ENCODE measurements at places on chromosomes 13 and 19.
A peak's percentile ranks its signal among the peaks of the same experiment; 100 is the strongest.

GRCh38 chr19:38693380-38694223 lies 46.2 kb downstream of the ACTN4 start:
- DNase-seq, result no peak

- DNase-seq, result no peak
Measured at GRCh38 chr13:21758441-21758840, 87.6 kb downstream of the FGF9 start.

- DNase-seq, result no peak
Measured at GRCh38 chr13:74202129-74202813, 68.1 kb upstream of the KLF12 start.

DNA sequence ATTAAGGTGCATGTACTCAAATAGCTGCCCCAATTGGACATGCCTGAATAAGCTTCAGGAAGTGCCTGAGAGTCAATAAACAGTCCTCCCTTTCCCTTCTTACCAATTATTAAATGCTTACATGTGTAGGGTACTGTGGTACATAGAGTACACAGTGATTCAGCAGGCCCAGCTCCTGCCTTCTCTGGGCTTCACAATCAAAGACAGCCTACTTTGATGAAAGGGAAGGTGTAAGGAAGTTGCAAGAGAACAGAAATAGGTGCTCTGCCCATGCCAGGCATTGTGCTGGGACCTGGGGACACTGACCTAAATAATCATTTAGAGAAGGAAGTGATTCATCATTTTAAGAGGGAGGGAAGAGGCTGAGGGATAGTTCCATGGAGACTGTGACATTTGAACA lies 17.2 kb downstream of the FRY start:
- DNase-seq, result no peak

GRCh38 chr19:6801485-6802086 lies 29.1 kb downstream of the VAV1 start:
- peak; percentile 81 for DNase-seq

DNA sequence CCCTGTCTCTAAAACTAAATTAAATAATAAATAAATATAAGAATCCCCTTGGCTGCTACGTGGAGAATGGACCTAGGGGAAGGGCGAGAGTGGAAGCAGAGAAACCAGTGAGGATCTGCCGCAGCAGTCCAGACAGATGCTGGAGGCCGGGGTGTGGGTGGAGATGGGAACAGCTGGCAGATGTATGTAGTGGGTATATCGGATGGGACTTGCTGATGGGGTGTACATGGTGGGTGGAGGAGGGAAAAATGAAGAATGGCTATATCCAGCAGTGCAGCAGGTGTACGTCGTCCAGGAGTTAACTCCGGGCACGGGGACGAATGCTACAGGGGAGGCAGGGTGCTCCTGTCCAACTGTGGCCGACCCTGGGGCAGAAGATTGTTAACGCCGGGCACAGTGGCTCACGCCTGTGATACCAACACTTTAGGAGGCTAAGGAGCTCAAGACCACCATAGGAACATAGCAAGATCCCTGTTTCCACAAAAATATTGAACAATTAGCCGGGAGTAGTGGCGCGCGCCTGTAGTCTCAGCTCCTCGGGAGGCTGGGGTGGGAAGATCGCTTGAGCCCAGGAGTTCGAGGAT lies 654 bp downstream of the CEP89 start:
- no peak for DNase-seq

- DNase-seq, result no peak
Measured at GRCh38 chr13:106675311-106675710, 107.4 kb upstream of the ARGLU1 start.

GRCh38 chr19:49677901-49678674 lies 1.0 kb downstream of the PRMT1 start:
- DNase-seq, result peak; percentile 73

- no peak for DNase-seq
Measured at GRCh38 chr19:16876904-16877361, 11.9 kb upstream of the F2RL3 start.

GRCh38 chr13:88456151-88456550 lies 785.0 kb downstream of the SLITRK5 start:
- DNase-seq, result no peak

DNA sequence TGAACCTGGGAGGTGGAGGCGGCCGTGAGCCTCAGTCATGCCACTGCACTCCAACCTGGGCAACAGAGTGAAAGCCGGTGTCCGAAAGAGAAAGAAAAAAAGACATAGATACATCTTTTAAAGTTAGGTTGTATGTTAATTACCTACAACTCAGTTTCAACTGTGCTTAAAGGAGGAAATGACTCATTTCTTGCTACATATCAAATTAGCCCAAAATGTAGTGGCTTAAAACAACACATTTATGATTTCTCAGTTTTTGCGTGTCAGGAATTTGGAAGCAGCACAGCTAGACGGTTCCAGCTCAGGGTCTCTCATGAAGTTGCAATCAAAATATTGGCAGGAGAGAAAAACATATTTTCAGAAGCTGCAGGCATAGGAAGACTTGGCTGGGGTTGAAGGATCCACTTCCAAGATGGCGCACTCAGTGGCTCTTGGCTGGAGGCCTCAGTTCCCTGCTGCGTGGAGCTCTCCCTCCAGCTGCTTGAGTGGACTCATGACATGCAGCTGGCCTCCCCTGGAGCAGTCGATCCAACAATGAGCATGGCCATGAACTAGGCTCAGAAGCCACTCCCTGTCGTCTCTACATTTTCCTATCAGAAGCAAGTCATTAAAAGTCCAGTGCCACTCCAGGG lies 7.1 kb downstream of the LDLR start:
- DNase-seq, result peak; percentile 31

GRCh38 chr19:44643605-44644401 lies at the start of gene PVR:
TSS of gene PVR (plus strand) at chr19:44643910. CDS start at chr19:44644097, 187 bp downstream.
- DNase-seq, result peak; percentile 52

DNA sequence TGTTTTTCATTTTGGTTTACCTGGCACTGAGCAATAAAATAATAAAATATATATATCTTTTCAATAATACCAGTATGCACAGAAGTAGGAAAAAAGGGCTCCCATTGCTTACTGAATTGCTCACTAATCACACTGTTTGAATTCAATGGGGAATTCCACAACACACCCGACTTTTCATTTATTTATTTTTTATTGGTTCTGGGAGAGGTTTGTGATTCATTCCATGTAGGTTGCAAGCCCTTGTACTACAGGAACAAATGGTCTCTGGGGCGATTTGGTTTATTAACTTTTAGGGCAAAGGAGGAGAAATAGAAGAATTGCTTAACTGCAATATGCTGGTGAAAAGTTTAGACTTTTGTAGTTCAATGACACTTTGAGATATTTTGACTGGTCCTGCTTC lies 207.4 kb downstream of the DCT start:
- DNase-seq, result no peak

DNA sequence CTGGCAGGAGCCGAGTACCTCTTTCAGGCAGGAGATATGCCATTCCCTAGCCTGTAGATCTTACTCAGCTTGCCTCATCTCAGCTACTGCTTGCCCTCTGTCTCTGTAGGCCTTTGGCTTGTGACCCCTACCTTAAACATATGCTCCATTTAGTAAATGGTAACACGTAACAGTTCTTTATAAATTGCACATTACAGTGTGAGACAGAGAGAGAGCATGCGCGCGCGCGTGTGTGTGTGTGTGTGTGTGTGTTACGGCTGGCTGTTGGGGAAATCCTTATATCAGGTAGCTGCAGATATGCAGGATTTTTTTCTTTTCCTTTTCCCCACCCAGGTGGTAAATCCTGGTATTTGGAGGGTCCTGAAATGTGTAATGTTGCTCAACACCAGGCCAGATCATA lies 4.2 kb downstream of the SPINT2 start:
- DNase-seq, result no peak

- DNase-seq, result peak; percentile 70
Measured at GRCh38 chr13:19586904-19587634, 25.7 kb upstream of the TPTE2 start.

GRCh38 chr13:32911506-32911905 lies 104.7 kb upstream of the KL start:
- DNase-seq, result peak; percentile 3

GRCh38 chr19:35777086-35777841 lies 1.9 kb downstream of the ARHGAP33 start:
- DNase-seq, result no peak

DNA sequence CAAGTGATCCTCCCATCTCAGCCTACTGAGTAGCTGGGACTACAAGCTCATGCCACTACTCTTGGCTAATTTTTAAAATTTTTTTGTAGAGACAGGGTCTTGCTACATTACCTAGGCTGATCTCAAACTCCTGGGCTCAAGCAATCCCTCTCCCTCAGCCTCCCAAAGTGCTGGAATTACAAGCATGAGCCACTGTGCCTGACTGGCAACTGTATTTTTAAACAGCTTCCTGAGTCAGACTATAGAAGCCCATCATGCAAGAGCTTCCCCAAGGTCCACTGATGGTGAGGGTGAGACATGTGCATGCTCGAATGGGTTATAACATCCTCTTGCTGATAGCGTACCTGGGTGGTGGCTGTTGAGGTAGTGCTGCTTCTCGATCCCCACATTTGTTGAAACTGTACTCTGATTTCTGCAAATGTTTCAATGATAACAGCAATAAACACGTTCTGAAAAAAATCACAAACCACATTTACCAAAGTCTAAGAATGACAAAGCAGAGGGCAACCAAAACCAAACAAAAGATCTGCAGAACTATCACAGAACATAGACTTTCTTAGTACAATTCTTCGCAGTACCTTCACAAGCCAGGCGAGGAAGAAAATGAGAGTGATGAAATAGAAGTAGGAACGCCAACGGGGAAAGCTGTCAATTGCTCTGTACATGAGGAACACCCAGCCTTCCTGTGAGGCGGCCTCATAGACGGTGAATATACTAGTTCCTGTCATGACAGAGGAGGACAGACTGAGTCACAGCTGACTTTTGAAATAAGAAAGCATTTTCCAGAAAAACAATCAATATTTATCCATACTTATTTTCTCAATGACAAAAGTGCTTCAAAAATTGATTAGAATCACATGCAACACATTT lies 124.4 kb downstream of the NALCN start:
- DNase-seq, result no peak

- no peak for DNase-seq
Measured at GRCh38 chr13:68715651-68716050, 1392.0 kb upstream of the ATXN8OS start.

DNA sequence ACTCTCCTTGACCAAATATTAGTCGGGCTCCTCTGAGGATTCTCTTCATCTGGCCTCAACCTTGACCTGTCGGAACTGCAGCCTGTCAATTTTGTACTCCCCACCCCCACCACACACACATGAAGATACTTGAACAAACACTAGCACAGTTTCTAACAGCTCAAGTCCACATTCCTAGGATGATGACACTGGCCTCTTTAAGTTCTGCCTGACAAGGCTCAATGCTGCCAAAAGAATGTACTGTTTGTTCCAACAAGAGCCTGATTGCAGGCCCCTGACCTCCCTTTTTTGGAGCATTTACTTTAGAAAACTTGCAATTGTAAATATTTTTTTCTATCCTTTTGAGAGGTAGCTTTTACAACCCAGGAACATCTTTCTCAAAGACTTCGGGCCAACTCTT lies 169.2 kb upstream of the IRS2 start:
- no peak for DNase-seq

DNA sequence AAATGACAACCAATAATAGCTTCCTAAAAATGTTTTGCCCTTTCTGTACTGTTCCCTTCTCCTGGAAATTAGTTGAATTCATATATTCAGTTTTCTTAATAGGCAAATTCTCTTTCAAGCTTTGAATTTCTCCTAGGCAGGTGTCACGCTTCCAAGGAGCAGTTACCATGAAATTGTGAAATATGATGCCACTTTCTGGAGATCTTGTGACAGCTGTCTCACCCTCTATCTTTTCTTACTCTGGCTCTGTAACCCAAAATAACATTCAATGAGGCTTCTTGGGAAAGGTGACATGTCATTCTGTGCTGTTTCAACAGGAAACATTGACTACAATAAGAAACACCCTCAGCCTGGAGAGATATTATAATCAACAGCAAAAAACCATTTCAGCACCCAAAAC lies 80.3 kb upstream of the MRI1 start:
- DNase-seq, result no peak

DNA sequence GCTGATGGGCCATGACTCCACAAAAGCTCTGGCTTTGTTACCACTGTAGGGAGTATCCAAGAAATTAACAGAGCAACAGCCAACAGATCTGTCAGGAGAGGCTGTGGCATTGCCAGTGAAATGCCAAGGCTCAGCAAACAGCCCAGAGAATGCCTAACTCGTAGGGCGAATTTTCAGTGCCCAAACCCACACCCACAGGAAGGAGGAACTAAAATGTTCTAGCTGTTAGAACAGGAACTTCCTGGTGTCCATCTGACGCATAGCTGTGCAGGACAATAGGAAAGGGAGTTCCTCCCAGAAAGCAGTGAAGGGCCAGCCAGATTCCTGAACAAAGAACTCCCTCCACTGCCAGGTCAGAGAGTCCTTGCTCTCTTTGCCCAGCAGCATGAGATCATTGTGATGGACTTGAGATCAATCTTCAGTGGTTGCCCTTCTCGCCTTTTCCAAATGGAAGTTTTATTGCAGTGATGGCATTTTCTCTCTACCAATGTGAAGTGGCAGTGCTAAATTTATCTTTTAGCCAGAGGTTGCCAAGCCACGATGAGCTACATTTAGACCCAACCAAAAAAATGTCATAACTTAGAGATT lies 224.2 kb upstream of the STARD13 start:
- no peak for DNase-seq

DNA sequence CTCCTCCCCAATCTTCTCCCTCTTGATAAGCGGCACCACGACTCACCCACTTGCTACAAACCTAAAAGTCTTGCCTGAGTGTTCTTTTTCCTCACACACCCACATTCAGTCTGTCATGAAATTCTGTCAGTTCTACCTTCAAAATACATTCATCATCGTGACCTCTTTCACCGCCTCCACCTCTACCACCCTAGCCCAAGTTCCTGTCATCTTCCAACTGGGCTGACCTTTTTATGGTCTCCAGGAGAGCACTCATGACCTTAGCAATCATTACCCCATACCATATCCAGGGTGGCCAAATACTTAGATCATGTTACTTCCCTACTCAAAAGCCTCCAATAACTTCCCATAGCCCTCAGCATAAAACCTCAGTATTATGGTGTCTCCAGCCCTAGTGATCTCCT lies 110.4 kb upstream of the TSC22D1 start:
- DNase-seq, result no peak

- DNase-seq, result no peak
Measured at GRCh38 chr13:97371486-97372109, 62.4 kb upstream of the RAP2A start.
